Osteoblast (primary cell): ENCODE measurements at places on chromosomes 6 and 20. TPM values are rescaled to one million over a fixed set of nuclear protein-coding genes. Genes with fewer than 3 reads are reported as not detected.

Gene TPBG
- total RNA-seq: 47.8 and 48.6 TPM in 2 replicates

Gene ZSWIM3
- 4.7 and 5.3 TPM in 2 replicates for total RNA-seq

Gene C6orf141
- not detected in 2 replicates for total RNA-seq

- DNase-seq: no peak
These were observed 111.8 kb downstream of the PLCB4 start for GRCh38 chr20:9180481-9181257.

- DNase-seq: peak; percentile 81
These were observed 1.2 kb downstream of the MYB start for GRCh38 chr6:135182071-135183001.

GRCh38 chr20:32621071-32621890, 36.1 kb upstream of the NOL4L start:
- DNase-seq: peak; percentile 94

DNA sequence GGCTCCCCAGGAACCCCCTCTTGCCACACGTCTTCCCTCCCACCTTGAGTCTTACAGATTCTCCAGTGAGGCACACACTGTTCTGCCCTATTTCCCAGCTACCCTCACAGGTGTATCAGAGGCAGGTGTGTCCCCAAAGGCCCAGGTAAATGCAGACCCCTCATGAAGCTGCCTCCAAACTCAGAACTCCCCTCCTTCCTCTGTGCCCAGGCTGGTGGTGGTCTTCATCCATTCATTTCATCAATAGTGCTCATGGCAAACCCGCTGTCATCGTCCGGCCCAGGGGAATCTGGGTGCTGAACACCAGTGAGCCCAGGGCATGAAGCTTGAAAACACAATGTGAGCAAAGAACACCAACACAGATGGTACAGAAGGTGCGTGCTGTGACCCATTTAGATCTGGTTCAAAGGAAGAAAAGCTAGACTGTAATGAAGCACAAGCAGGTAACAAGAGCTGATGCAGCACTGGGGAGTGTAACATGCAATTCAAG, 213.1 kb downstream of the SYNDIG1 start:
- DNase-seq: no peak

GRCh38 chr6:14079971-14080370, 37.6 kb upstream of the CD83 start:
- DNase-seq: no peak

- DNase-seq: no peak
These were observed 632 bp downstream of the PRKN start for GRCh38 chr6:162726947-162727321.

GRCh38 chr6:165845493-165845892, 182.5 kb upstream of the PDE10A start:
- DNase-seq: no peak

- DNase-seq: peak; percentile 50
These were observed 132.6 kb upstream of the CST7 start for GRCh38 chr20:24816431-24816830.

GRCh38 chr6:2725364-2725988, 25.2 kb downstream of the MYLK4 start:
- DNase-seq: no peak

GRCh38 chr6:90610751-90611542, 24.1 kb upstream of the MAP3K7 start:
- DNase-seq: peak; percentile 81
